Caudate nucleus (tissue), 63 donors: ENCODE measurements at places on chromosomes 5 and 9.

GRCh38 chr5:107700481-107700880 is 29.7 kb upstream of the EFNA5 start:
- no peak for DNase-seq

GRCh38 chr9:133861692-133862091 is 123.5 kb upstream of the SARDH start:
- DNase-seq, result no peak

- no peak for DNase-seq
Observed at GRCh38 chr9:100591139-100591538, 13.3 kb downstream of the CAVIN4 start.

GRCh38 chr5:14267991-14268708 is 125.0 kb downstream of the TRIO start:
- DNase-seq, result no peak

DNA sequence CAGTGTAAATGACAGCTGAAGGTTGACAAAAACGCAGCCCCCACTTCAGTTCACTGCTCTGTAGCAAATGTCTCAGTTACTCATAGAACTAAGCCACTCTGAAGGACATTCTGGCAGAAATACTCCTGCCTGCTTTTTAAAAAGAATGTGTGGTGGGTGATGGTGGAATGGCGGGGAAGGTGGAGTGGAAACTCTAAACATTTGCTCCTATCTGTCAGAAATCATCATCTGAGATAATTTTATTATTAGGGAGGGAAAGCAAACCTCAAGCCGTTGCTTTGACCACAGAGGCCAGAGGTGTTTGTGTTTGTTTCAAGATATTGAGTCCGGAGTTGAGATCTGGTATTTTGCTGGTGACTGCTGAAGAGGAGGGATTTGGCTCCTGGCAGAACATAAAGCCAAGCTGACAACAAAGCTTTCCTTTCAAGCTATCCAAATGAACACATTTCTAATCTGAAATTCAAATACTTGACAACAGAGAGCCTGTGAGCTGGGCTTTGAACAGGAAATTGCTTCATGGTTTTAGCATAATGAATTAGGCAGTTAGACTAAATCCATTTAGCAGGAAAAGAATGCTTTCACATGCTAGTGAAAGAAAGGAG is 362.7 kb downstream of the CSNK1G3 start:
- DNase-seq, result peak; percentile 25

GRCh38 chr9:133351526-133351907 is 3.5 kb downstream of the RPL7A start:
- DNase-seq, result no peak

GRCh38 chr9:91776409-91777291 is 173.4 kb downstream of the ROR2 start:
- no peak for DNase-seq

GRCh38 chr9:135229701-135230385 is 142.4 kb downstream of the OLFM1 start:
- DNase-seq, result no peak

GRCh38 chr9:115192280-115192679 is 74.3 kb upstream of the TNC start:
- DNase-seq, result no peak

DNA sequence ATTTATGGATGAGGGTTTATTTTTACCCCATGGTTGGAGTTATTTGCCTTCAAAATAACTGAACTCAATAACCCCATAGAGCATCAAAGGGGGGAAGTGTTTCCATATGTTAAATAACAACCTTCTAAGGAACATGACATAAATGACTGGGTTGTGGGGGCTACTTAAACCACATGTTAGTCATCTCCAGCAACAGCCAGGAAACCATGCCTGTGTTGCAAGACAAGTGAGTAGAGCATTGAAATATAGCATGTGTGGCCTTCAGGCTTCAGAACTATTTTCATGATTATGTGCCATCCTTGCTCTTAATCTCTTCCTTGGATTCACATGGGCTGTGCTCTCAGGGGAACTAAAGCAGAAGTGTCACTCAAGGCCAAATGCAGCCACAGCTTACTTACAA is 431.2 kb downstream of the AGTPBP1 start:
- no peak for DNase-seq

GRCh38 chr5:170642776-170643436 is 139.1 kb downstream of the KCNIP1 start:
- DNase-seq, result peak; percentile 32

DNA sequence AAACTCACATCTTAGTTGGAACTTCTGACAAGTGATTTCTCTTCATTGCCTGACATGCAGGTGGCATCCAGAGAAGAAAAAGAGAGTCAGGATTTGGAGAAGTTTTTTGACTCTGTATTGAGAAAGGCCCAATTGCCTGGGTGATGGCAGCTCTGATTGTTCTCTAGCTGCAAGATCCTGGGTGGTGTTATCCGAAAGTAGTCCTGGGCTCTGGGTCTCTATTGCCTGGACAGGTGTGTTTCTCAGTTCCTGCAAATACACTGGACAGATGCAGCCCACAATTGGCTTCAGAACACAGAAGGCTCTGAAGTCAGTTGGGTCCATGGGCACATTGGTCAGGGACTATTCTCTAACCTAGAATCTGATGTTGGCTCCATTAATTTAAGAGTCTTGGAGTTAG is 67.4 kb downstream of the RGS3 start:
- no peak for DNase-seq

GRCh38 chr9:34996181-34996904 is 6.8 kb downstream of the DNAJB5 start:
- no peak for DNase-seq

DNA sequence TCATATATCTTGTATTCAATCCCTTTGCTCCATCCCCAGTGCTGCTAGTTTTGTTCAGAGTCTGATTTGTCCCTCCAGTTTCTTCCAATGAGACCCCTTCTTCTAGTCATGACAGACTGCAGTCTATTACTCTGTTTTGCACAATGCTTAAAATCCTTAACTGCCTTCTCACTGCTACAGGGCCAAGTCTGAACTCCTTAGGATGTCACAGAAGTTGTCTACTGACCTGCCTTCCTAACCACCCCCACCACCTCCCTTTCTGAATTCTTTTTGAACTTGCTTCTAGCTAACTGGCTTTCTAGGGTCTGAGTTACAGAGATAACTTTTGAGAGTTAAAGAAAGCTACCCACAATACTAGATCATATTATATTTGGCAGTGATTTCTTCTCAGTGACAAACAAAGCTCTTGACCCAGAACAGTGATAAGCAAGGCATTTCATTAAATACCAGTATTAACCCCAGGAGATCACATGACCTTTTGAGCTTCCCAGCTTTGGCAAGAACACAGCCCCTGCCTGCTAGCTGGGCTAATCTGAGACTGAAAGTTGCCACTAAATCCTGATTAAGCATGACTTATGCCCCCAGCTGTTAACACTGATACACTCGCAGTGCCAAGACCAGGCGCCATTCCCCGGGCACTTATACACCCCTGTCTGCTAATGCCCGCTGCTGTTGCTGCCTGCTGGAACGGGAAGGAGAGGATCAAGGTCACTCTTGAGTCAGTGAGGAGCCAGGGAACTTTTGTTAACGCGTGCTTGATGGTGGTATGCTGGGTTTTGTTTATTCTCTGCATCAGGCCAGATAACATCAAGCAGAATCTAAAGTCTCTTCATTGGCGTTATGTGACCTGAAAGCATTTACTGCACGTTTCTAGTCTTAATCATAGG is 36.4 kb upstream of the ADAMTSL1 start:
- no peak for DNase-seq

DNA sequence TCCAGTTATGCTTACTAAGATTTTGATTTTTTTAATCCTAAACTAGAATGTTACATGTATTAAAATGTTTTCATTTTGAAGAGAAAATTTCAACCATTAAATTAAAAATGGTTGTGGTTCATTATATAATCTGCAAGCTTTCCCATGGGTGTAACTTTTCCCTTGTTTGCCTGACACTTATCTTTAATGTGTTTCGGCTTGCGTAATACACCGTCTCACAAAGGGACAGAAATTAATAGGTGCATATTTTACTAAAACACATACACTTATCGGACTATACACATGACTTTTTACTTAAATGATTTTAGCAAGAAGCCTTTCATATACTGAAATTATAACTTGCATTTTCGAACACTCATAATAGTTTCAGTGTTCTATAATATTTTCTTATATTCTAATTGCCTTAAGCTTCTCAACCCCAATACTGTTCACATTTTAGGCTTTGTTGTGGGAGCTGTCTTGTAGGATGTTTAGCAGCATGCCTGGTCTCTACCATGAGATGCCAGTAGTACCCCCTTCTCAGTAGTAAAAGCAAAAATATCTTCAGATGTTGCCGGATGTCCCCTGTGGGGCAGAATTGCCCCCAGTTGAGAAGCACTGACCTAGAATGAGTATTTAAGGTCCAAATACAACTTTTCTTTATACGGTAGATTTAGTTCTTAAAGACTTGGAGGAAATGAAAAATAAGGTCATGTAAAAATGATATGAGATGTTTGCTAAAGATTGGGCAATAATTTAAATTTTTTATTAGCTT is 28.6 kb downstream of the UGCG start:
- no peak for DNase-seq

DNA sequence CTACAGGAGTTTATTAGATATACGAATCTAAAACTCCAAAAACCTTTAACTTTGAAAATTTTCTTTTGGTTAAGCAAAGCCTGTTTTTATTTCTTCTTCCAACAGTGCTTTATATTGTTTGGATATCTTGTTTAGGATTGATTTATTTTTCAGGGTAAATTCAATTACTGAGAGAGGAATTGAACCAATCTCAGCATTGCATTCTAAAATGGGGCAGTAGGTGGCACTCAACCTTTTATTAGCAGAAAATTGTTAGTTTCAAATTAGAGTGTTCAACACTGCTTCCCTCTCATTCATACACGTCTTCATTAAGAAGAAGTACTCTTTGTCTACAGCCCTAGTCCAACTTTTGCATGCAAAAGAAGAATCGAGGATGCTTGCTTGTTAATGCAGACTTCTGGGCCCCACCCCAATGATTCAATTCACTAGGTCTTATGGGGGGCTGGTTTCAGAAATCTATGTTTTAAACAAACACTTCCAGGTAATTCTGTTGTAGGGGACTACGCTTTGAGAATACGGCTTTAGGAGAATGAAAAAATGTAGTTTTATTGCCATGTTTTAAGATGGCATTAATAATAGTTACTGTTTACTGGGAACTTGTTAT is 26.6 kb downstream of the MRPL22 start:
- no peak for DNase-seq

DNA sequence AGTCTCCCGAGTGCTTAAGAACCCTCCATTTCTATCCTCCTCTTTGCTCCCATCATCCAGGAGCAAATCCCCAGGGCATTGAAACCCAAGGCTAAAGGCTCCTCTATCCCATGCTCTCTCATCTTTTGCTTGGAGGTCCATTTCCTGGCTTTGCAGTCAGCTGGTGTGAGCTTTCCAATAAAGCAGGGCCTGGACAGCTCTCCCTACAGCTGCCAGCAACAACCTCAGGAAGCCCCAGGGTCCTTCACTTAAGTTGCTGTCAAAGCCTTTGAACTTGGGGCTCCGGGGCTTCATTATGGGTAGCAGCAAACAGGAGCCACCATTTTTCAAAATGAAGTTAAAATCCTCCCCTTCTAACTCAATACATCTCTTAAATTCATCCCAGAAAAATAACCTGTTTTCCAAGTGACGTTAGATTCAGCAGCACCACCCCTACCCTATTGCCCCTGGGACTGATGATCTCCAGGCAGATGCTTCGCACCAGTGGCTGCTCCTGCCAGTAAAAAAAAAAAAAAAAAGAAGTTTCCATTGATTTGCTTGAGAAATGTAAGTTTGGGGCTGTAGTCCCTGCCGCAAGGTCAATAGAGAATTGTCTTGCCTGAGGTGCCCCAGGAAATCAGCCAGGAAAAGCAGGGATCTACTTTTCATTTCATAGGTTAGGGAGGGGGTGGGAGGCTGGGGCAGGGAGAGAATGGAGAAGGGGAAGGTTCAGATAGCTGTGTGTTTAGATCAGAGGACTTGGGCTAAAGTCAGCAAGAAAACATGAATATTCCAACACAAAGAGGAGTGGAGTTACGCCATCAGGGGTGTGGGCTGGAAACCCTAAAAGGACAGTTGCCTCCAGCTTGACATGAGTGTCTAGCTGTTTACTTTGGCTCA is 83.8 kb upstream of the IL6ST start:
- DNase-seq, result no peak

DNA sequence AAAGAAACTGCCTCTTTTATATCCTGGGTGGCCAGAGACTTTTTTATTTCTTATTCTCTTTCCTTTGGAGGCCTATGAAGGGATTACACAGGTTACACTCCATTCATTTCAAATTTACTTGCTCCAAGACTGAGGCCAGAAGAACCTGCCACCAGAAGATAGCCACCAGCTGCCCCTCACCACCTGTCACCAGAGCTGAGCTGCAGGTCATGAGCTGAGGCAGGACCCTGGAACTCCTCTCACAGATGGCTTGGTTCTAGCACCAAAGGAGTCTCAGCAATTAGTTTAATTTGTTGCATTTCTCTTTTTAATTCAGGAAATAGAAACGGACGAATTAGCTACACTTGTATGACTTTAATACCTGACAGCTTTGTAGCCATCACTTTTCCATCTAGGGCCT is 313.9 kb downstream of the SPOCK1 start:
- DNase-seq, result no peak

DNA sequence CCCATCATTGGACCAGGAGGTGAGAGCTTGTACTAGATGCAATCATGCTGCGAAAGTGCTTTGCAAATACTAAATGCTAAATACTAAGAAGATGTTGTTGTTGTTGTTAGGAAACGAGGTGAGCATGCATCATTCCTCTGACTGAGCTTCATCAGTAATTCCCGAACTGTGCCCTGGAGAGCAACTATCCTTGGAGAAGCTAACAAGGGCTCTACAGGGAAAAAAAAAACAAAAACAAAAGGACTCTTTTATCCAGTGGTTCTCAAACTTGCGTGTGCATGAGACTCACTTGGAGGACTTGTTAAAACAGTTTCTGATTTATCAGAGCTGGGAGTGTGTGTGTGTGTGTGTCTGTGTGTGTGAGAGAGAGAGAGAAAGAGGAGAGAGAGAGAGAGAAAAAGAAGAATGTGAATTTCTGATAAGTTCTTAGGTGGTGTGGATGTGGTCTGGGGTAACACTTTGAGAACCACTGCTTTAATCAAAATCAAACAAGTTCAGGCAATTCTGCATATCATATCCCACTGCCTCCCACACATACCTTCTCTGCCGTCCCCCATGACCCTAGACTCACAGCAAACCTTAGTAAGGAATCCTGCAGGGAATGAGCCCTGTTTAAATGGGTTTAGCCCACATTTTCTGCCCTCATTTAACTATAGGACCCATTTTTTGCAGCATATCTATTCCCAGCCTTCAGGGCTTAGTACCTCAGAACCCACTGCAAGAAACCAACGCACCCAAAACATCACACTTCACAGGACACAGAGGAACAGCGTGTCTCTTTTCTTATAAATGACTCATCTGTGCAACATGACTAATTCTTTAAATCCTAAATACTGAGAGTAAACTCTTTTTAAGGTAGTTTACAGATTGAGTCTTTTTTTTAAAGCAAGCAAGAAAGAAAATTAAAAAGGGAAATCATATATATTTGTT is 48.9 kb downstream of the PDE6A start:
- no peak for DNase-seq
